Osteoblast (primary cell): ENCODE measurements at places on chromosomes 4 and X. TPM values are rescaled to one million over a fixed set of nuclear protein-coding genes. Genes with fewer than 3 reads are reported as not detected.
A peak's percentile ranks its signal among the peaks of the same experiment; 100 is the strongest.

Gene MAGEA9B
- total RNA-seq: not detected in 2 replicates

Gene AMOT
- 3.2 and 5.1 TPM in 2 replicates for total RNA-seq

Gene AMBN
- not detected in 2 replicates for total RNA-seq

Gene MAGEA12
- total RNA-seq: not detected in 2 replicates

Gene RXFP1
- total RNA-seq: not detected in 2 replicates

Gene STOX2
- 0.36 and 0.59 TPM in 2 replicates for total RNA-seq

Gene ERCC6L
- 0.59 and 0.72 TPM in 2 replicates for total RNA-seq

Gene USP53
- total RNA-seq: 61.9 and 70.7 TPM in 2 replicates

Gene ANKRD50
- 27.5 and 31.8 TPM in 2 replicates for total RNA-seq

Gene CHST7
- 6.5 and 8.0 TPM in 2 replicates for total RNA-seq

Gene FABP2
- total RNA-seq: not detected in 2 replicates

Gene PRSS12
- 8.5 and 9.4 TPM in 2 replicates for total RNA-seq

Gene SEC31A
- 487 and 513 TPM in 2 replicates for total RNA-seq

Gene FOXR2
- total RNA-seq: not detected in 2 replicates

Gene FGF5
- 7.7 and 10.5 TPM in 2 replicates for total RNA-seq

GRCh38 chrX:130110379-130111219 is at the start of gene ELF4:
TSS of gene ELF4 (minus strand) at chrX:130110497. CDS start at chrX:130081330, 29,167 bp downstream.
- H3K4me1 ChIP-seq: peaks cover 29% of the 10 kb centered on the region
- peak; percentile 95 for DNase-seq
- no peaks in the 10 kb centered on the region for H3K27me3 ChIP-seq
- H3K36me3 ChIP-seq: no peaks in the 10 kb centered on the region
- H3K4me3 ChIP-seq: peak within 1 kb of the TSS; percentile 75

GRCh38 chrX:46260499-46260898 is 284.7 kb downstream of the ZNF674 start:
- peaks cover 3% of the 10 kb centered on the region for H3K27me3 ChIP-seq
- no peaks in the 10 kb centered on the region for H3K36me3 ChIP-seq
- DNase-seq: no peak
- no peak overlapping the region for H3K4me3 ChIP-seq

GRCh38 chrX:153560000-153560399 is 38.9 kb downstream of the CCNQ start:
- no peak overlapping the region for H3K4me3 ChIP-seq
- H3K36me3 ChIP-seq: no peaks in the 10 kb centered on the region
- peaks cover 16% of the 10 kb centered on the region for H3K27me3 ChIP-seq
- H3K4me1 ChIP-seq: no peaks in the 10 kb centered on the region
- H3K27ac ChIP-seq: no peak overlapping the region

- H3K4me1 ChIP-seq: peaks cover 46% of the 10 kb centered on the region
- no peak overlapping the region for H3K4me3 ChIP-seq
- no peak for DNase-seq
- H3K27ac ChIP-seq: peak overlapping the region; percentile 91
These were observed 438.5 kb downstream of the INPP4B start for GRCh38 chr4:142407596-142407995.

- peak; percentile 86 for DNase-seq
- H3K4me1 ChIP-seq: peaks cover 9% of the 10 kb centered on the region
- H3K4me3 ChIP-seq: no peak overlapping the region
- H3K27me3 ChIP-seq: no peaks in the 10 kb centered on the region
These were observed 13.9 kb upstream of the PPEF2 start for GRCh38 chr4:75916091-75916661.

- DNase-seq: no peak
- no peak overlapping the region for H3K4me3 ChIP-seq
- H3K27me3 ChIP-seq: peaks cover 14% of the 10 kb centered on the region
- H3K36me3 ChIP-seq: no peaks in the 10 kb centered on the region
- no peak overlapping the region for H3K27ac ChIP-seq
- H3K4me1 ChIP-seq: no peaks in the 10 kb centered on the region
These were observed 261.8 kb downstream of the MID1IP1 start for GRCh38 chrX:39063037-39063436.

DNA sequence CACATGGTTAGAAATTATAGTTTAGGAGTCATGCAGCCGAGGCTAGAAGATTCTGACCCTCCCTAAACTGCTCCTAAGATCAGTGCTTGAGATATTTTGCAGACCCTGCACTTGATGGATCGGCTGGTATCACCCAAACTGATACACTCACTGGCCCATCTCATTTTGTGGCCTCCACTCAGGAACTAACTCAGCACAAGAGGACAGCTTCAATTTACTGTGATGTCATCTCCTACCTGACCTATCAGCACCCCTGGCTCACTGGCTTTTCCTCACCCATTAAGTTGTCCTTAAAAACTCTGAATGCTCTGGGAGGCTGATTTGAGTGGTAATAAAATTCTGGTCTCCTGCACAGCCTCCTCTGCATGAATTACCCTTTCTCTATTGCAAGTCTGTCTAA is 450.9 kb downstream of the PCDH10 start:
- H3K4me3 ChIP-seq: no peak overlapping the region
- H3K36me3 ChIP-seq: no peaks in the 10 kb centered on the region
- H3K27me3 ChIP-seq: no peaks in the 10 kb centered on the region
- no peak overlapping the region for H3K27ac ChIP-seq
- no peak for DNase-seq

DNA sequence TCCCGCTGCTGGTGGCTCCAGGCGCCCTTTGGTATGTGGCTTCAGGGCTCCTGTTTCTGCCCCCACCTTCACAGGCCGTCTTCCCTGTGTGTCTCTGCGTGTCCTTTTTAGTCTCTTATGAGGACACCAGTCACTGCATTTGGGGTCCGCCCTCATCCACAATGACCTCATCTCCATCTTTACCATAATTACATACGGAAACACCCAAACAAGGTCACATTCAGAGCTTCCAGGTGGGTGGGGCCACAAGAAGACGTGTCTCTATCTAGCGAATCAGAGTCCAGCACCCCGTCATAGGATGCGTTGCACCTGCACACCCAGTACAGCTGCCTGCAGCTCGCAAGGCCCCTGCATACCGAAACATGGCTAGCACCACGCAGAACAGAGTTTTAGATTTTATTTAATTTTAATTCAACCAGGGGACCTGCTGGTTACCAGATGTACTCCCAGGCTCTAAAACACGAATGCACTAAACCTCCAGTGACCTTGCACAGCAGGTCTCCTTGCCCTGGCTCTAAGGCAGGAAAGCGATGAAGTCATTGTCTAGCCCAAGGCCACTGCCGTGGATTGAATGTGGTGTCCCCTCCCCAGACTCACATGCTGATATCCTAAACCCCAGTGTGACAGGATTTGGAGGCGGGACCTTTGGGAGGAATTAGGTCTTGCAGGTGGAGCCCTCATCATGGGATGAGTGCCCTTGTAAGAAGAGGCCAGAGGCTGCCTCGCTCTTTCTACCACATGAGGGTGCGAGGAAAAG is 30.3 kb downstream of the ABLIM2 start:
- no peak overlapping the region for H3K4me3 ChIP-seq
- no peak for DNase-seq

DNA sequence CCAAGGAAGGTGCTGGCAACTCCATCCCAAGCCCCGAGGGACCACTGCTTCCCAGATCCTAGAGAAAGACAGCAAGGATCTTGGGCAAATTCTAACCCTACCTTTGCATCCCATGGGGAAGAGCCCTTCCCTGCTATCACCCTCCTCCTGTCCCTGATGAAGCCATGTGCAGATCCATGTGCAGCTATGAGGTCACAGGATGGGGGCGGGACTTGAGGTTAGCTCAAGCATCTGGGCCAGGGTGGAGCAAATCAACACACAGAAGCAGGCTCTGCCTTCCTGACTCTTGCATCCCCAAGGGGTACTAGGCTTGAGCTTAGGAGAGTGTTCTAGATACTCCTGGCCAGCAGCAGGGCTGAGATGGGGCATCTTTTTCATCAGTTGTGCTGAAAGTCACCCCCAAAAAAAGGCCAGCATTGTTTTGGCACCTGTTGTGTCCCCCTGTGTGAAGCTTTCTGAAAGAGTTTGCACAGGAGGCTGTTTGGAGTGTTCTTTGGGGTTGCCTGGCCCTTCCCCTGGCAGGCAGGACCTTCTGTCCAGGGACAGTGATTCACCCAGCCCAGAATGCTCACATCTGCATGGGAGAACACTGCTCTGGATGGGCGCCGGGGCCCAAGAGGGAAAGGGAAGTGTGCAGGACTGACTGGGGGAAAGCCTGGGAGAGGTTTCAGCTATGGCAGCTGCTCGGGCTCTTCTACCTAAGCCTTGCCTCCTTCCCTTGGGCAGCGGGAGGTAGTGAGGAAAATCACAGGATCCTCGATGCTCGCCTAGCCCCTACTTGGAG is 50.8 kb downstream of the PRPS1 start:
- no peak overlapping the region for H3K4me3 ChIP-seq
- H3K27ac ChIP-seq: no peak overlapping the region
- peaks cover 34% of the 10 kb centered on the region for H3K4me1 ChIP-seq
- H3K36me3 ChIP-seq: no peaks in the 10 kb centered on the region
- H3K27me3 ChIP-seq: peaks cover 21% of the 10 kb centered on the region

DNA sequence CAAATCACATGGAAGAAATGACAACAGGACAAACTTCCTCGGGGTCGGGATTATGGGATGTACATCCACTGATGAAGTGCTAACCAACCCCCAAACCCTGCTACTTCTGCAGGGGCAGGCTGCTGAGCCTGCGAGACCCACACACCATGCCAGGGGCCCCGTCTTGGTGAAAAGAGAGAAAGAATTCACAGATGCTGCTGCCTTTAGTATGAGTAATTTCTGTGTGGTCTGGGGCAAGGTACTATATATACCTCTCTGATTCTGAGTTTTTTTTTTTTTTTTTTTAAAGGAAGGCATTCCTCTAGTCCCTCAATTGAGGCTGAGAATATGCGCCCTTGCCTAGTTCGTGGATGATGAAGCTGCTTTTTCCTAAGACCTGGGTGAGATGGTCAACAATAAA is 24.8 kb downstream of the PDHA1 start:
- DNase-seq: no peak
- H3K36me3 ChIP-seq: no peaks in the 10 kb centered on the region
- H3K27me3 ChIP-seq: no peaks in the 10 kb centered on the region
- no peak overlapping the region for H3K27ac ChIP-seq
- H3K4me3 ChIP-seq: no peak overlapping the region

DNA sequence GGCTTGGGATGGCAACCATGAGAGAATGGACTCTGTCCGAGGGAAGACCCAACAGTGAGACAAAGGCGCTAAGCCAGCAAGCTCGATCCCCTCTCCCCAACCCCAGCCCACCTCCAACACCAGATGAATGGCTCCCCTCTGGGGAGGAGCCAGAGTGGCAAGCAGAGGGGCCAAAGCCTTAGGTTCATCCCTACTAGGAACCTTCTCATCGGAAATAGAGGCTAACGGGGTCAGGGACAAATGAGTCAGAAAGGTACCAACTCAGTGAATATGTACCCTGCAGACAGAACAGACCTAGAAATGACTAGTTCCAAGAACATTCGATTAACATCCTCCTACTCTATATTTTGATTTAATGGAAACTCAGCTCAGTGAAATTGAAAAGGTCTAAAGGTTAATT is 73.9 kb downstream of the NSG1 start:
- H3K4me3 ChIP-seq: no peak overlapping the region
- H3K4me1 ChIP-seq: peaks cover 16% of the 10 kb centered on the region
- no peak for DNase-seq
- no peaks in the 10 kb centered on the region for H3K27me3 ChIP-seq

DNA sequence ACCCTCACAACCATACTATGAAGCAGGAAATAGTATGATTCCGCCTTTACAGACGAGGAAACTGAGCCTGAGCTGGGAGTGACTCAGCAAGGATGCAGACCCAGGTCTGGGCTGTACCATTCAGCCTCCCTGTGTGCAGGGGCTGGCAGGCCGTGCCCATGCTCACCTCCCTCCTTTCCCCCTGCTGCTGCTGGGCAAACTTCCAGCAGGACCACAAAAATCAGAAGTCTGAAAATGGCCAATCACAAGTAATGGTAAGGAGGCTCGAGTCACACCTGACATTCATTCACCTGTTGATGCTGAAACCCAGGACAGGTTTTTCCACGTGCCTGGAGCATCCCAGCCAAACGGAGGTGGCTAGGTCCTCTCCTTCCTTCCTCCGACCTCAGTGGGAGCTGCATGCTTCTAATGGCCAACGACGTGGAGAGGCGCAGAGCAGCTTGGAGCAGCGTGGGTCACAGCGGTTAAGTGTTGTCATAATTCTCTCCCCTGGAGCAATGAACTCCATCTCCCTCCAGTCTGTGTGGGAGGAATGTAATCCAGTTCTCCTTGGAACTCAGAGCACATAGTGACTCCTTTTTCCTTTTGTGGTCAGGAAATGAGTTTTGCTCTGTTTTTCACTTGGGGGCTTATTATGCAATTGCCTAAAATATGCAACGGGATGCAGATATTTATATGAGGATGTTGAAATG is 371.7 kb downstream of the BCOR start:
- no peak overlapping the region for H3K4me3 ChIP-seq
- peaks cover 15% of the 10 kb centered on the region for H3K27me3 ChIP-seq
- H3K36me3 ChIP-seq: no peaks in the 10 kb centered on the region
- H3K27ac ChIP-seq: peak overlapping the region; percentile 9
- DNase-seq: no peak
- H3K4me1 ChIP-seq: peaks cover 48% of the 10 kb centered on the region

DNA sequence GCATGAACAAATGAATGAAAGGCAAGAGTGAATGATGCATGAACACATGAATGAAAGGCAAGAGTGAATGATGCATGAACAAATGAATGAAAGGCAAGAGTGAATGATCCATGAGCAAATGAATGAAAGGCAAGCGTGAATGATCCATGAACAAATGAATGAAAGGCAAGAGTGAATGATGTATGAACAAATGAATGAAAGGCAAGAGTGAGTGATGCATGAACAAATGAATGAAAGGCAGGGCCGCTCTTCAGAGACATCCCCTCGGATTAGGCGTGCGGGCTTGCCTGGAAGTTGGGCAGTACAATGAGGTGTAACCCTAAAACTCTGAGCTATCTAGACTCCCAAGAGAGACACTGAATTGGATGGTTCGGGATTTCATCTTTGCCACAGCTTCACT is 3.7 kb downstream of the PCGF3 start:
- no peaks in the 10 kb centered on the region for H3K27me3 ChIP-seq
- H3K4me1 ChIP-seq: peaks cover 13% of the 10 kb centered on the region
- H3K36me3 ChIP-seq: peaks cover 5% of the 10 kb centered on the region
- H3K27ac ChIP-seq: no peak overlapping the region
- no peak for DNase-seq
- H3K4me3 ChIP-seq: no peak overlapping the region
